ENCODE measurements at places on chromosomes 13 and 19.

DNA sequence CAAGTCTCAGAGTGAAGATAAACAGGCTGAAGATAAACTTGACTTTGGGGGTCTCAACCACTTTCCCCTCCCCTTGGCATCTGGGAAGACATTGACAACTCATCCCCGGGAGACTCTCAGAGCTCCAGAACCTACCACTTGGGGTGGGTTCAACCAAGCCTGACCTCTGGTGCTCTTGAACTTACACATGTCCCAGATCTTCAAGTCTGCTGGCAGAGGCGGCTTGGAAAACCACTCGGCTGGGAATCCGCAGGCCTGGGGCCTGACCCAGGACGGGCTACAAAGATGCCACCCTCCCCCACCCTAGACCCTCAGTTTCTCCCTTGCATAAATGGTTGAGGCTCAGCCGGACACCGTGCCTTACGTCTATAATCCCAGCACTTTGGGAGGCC is 512 bp downstream of the LRRC8E start:
- no peak for DNase-seq

DNA sequence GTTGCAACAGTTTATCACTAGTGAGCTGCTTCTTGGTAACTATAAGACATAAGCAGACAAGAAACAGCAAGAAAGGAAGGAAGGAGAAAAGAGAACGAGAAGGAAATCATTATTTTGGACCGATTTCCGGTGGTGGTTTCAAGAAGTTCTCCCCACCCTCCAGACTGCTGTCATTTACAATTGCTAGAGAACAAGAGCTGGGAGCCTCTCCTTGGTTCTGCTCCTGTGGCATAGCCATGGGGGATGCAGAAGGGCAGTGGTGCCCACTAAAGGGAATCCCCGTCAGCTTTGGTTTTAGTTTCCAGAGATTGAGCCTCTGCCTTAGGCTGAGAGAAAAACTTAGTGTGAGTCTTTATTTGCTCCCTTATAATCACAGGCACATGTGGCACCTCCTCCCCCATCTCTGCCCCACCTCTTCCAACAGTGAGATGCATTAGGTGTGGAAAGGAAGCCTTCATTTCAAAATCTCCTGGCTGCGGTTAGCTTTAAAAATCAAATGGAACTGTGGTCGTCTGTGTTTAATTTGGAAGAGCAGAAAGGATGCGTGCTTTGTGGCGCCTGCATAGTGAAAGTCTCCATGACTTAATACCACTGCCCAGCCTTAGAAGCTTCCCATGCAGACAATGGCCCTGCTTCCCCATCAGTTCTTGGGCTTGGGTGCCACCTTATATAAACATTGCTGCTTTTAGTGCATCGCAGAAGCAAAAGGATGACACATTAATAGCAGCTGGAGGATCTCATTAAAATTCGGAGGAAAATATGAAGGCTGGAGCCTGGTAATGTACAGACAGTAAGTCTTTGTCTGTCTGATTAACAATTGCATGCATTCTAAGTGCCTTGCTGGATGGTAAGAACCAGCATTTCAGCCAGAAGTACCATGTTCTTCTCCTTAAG is 25.0 kb downstream of the LRCH1 start:
- no peak for DNase-seq

GRCh38 chr13:96141032-96141431 is 51.1 kb downstream of the HS6ST3 start:
- DNase-seq: no peak

- no peak for DNase-seq
Observed at GRCh38 chr13:94028234-94028633, 451.2 kb downstream of the DCT start.

DNA sequence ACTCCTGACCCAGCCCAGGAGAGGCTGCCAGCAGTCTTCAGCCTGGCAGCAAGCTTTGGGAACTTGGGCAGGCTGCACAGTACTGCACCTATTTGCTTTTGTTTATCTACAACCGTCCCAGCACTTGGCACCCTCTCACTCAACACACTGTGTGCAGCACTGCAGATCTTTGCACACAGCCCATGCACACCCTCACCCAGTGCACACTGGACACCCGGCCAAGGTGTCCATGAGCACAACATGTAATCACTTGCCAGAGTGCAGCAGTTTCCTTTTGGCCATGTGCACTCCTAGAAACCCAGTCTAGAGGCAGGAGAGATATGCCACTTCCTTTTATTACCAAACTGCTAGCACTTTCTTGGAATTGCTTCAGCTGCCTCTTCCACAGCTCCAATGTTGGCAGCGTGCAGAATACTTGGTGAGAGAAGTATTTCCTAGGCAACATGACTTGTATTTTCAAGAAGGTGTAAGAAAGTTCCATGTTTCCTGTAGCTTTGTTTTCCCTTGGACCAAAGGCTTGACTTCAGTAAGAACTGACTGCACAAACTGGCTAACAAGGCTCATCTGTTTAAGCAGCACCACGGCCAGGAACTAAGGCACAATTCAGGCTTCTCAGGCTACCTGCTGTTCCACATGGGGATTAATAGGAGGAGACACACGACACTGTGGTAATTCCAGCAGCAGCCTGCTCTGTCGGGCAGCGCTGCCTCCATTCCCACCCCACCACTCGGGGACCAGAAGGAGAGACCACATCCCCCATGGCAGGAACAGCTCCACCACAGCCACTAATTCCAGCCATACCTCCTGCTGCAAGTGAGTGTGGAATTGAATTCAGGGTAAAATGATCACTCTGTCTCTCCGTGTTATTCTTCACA is 15.3 kb downstream of the ATP7B start:
- no peak for DNase-seq

Data from AG04450 (cell line).